ENCODE measurements at places on chromosomes 1 and 21.

DNA sequence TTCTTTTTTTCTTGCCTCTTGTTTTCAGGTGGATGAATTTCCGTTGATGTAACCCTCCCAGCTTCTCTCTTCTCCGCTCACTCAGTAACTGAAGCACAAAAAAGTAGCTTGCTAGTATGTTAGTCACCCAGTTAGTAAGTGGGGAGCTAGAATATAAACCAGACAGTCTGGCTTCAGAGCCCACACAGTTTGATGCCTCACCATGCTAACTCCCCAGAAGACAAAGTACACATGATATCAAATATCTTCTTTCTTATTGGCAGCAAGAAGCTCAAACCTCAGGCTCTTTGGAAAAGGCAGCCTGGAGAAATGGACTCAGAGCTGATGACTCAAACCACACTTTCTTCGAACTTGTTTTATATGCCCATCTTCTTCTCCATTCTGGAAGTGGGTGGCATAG, 187.5 kb upstream of the PLXNA2 start:
- peak; percentile 61 for DNase-seq

DNA sequence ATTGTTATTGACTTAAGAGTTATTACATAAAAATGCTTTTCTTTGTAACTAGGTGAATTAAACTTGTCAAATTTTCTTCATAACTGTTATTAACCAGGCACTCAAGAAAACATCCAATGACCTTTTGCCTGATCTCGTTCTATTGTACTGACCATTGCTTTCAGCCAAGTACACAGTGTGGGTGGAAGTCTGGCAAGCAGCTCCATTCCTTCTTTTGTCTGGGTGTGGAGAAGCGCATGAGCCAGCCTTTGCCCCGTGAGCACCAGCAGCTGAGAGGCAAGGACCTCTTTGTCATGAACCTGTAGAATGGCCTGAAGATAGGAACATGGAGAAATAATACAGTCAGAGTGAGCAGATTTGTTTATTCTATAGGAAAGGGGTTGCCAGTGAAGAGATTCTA, 57.5 kb downstream of the IARS2 start:
- no peak for DNase-seq

GRCh38 chr1:229621663-229622062, 4.3 kb downstream of the TAF5L start:
- no peak for DNase-seq

- no peak for DNase-seq
These were observed 144.5 kb downstream of the SLC45A1 start for GRCh38 chr1:8462371-8462892.

DNA sequence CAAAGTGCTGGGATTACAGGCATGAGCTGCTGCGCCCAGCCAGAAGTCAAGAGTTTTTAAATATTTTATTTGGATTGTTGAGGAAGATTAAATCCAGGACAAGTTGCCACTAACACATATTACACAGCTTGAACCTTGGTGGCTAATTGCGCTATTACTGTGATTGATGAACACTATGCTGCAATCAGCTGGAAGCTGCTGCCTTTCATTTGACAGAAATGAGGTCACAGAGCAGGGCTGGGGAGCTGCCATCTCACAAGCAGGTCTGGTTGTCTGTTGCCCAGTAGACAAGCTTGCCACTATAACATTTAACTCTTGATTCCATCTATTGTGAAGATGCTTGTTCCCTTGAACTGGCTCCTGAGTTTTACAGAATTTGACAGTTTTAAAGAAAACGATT, 37.4 kb upstream of the NRDC start:
- no peak for DNase-seq

DNA sequence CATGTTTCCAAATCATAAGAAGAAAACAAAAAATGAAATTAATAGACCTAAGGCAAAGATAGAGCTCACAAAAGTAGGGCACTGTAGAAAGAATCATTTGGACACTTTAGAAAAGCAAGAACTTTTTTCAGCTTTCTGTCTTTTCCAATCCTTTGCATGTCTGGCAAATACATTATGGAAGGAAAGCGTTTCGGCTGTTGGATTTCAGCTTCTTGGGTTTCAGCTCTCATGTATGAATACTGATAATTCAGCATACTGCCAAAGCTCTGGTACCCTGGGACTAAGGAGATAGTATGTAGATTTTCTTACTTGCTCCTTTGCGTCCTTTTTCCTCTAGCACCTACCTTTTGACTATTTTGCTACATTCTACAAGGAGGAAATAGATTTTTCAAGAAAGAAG, 375.9 kb downstream of the BRINP3 start:
- DNase-seq = no peak

GRCh38 chr1:30745834-30746208, 11.8 kb downstream of the LAPTM5 start:
- DNase-seq = no peak

DNA sequence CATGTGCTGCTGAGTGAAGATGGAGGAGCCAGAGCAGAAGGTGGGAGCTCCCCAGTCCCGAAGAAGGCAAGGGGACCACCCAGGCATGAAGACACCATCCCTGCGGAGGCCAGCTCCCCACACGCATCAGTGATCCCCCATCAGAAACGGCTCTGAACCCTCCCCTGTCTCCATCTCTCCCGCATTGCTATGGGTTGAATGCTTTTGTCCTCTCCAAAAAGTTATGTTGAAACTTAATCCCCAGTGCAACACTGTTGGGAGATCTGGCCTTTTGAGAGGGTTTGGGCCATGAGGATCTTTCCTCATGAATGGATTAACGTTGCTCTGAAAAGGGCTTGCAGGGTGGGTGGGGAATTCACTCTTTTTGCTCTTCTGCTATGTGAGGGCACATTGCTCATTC, 147.6 kb downstream of the AJAP1 start:
- no peak for DNase-seq

- peak; percentile 13 for DNase-seq
These were observed 12.5 kb upstream of the GPR153 start for GRCh38 chr1:6273380-6273891.

GRCh38 chr1:168759077-168759476, 30.1 kb upstream of the DPT start:
- DNase-seq = no peak

DNA sequence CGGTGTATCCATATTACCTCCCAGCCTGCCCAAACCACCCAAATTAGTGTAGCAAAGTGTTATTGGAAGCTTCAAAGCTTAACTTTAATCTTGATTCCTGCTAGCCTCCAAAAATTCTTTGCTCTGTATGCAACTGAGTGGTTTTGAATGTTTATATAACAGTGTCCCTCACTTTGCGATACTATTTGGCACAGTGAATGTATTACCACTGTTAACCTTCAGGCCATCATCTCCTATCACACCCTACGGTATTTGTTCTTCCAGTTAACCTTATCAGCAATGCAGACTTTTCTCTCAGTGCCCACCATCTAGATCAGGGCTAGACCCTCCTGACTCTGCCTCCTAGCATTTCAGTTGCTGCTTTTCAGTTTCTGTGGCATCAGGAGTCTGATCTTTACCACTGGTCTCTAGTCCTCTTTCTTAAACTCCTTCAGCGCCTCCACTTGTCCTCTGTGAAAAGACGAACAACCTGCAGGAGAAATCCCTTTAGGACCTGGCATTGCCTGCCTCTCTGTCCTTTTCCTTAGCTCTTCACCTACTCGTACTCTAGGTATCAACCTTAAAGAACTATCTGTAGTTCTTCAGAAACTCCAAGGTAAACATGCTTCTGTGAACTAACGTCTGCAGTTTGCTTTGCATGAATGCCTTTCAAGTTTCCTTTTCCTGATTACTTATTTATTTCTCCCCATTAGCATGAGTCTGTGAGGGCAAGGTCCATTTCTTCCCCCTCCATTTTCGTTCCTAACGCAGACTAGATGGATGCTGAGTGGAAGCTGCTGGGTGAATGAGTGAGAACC, 71.7 kb downstream of the SNX7 start:
- no peak for DNase-seq

DNA sequence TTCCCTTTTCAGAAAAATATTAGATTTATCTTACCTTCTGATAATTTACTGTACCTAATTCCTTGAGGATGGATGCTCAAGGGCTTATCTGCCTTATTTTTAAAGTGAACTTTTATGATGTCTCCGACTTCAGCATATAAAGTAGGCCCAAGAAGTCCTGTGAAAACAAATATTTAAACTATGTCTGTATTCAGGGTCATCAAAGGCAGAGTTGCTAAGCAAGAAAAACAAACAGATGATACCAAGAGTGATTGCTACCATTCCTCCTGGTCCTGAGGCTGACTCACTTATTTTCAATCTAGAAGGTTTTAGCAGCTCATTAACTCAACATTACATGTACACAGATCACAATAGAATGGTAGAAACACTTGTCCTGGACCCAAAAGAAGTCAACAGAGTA, 14.1 kb downstream of the F5 start:
- no peak for DNase-seq

DNA sequence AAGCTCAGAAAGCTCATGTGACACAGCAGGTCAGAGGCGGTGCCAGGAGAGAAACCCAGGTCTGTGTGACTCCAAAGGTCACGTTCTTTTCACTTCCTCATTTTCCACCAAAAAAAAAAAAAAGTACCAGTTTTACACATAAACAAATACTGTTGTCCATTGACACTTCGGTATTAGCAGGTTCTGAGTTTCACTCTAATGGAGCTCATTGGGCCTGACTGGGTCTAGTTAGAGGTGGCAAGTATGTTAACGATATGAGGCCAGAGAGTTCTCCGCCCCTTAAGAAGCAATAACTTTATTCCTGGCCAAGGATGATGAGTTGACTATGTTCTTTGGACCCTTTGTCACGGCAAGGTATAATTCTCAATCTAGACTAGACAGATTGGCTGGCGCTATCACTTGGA, 30.0 kb upstream of the SDE2 start:
- DNase-seq = no peak

DNA sequence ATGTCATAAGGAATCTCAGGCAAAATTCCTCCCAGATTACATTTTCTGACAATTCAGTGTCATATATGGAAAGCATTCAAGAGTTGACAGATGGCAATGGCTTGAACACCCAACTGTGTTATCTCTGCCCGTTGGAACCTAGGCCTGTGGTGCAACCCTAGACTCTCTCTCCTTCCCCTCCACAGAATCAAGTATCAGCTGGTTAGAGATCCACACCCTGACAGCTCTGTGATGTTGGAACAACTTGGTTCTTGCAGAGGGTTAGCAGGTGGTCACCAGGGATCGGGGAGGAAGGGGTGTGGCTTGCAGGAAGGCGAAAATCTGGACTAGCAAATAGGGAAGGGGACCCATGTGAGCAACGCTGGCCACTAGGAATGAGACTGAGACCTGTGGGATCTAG, 26.3 kb downstream of the PCSK9 start:
- no peak for DNase-seq

GRCh38 chr1:198387587-198387986, 152.9 kb downstream of the ATP6V1G3 start:
- peak; percentile 16 for DNase-seq

DNA sequence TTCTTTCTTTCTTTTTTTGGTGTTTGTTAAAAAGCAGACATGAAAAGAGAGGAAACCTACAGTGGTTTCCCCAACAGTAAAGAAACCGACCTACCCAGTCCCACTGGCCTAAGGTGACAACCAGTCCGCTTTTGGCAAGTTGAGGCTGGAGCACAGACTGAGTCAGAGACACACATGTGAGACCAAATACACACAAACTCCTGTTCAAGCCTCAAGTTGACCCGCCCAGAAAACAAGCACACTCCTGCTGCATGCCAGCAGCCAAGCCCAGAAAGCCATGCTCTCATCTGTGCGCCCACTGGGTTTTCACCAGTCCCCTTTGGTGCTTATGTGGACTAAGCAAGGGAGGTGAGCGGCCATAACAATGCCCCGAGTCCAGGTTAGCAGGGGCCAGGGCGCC, 64.6 kb upstream of the GPR153 start:
- no peak for DNase-seq

GRCh38 chr1:244851546-244852231, 12.7 kb downstream of the HNRNPU start:
- DNase-seq = no peak

GRCh38 chr21:45830221-45830640, 151.3 kb upstream of the COL6A1 start:
- no peak for DNase-seq

- DNase-seq = peak; percentile 46
These were observed 66.6 kb downstream of the FAM163A start for GRCh38 chr1:179809506-179810366.

DNA sequence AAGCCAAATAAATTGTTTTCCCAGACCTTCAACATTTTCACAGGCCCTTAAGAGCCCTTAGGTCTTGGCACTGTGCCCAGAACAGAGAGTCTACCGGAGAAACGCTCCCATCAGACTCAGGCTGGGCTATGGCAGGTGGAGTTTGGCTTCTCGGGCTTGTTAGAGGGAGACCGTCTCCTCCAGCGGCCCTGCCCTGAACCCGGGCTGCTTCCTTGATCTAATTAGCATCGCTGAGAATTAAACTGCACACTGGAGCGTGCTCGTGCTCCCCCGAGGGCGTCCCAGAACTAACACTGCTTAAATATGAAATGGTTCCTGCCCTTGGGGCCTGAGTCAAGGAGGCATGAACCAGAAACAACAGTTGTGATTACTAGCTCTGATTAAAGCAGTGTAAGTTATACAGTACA, 634.4 kb downstream of the MATN1 start:
- no peak for DNase-seq
